ENCODE measurements at places on chromosomes 3 and 15.

GRCh38 chr15:66046751-66047150 is 177.5 kb downstream of the RAB11A start:
- DNase-seq, result no peak

GRCh38 chr3:82259994-82260393 is 498.5 kb upstream of the GBE1 start:
- no peak for DNase-seq

DNA sequence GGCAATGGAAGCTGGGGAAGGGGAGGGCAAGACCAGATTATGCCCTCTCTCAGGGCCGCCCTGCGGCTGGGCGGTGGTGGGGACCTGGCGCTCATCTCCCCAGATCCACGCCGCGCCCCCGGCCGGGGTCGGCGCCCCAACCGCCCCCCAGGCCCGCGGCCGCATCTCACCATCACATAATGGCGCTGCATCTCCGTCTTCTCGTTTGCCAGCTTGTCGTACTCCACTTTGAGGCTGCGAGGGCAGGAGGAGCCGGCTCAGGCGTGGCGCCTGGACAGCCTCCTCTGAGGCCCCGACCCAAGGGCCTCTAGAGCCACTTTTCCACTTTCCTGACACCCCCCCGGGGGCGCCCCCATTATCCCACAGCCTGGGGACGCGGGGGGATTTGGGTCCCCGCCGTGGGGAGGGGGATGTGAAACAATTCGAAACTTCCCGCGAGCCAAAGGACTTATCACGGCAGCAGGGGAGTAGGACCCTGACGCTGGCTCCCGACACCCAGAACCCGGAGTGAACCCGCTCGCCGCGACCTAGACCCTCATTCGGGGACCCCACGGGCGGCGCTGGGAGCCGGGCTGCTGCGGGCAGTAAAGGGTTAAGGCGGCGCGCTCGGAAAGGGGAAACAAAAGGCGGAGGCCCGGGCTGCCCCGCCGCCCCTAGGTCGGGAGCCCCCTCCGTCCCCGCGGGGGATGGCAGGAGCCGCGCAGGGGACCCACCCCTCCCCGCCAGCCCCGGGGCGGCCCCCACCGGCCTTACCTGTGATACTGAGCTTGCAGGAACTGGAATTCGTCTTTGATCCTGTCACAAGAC is 2.1 kb downstream of the TLE3 start:
- DNase-seq, result no peak

DNA sequence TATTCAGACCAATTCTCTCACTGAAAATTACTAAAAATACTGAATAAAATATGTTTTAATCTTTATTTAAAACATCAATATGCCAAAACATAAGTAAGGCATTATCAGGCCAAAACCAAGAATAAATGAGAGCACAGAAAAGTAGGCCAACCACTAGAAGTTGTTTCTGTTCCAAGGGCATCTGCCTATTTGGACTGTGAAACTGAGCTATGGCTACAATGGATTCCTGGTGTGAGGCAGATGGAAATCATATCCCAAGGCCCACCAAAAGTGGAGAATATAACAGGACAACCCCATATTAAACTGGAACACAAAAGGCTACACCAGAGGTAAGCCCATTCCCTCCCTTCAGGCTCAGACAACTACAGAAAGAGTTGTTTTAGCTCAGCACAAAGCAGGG is 302.8 kb upstream of the IL12A start:
- DNase-seq, result no peak

DNA sequence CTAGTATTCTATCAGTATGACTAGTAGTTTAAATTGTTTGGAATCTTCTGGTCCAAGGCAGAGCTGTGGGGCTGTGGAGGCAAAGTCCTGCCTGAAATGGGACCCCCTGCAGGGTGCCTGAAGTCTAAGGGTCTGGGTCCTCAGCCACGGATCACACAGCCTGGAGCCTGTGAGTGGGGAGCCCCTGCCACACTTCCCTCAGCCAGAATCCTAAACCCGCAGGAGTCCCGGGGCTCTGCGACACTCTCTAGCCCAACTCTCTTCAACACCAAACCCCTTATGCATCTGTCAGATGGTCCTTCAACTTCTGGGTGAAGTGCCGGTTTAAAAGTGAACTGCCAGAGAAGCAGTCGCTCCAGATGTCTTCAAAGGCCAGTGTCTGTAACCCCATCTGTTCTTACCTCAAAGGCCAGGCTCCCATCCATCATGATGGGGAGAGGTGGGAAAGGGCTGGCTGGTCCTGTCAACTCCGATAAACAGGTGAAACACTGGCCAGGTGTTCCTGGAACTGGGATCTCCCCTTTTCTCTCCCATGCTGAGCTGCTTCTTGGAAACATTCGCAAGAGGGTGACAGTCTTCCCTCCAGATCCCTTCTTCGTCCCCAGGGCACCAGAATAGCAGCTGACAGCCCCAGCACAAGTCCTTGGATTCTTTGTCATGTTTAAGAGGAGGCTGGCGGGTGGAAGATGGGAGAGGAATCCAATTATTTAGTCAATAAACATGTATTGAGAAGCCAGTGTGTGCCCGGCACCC is 45.6 kb downstream of the CPN2 start:
- DNase-seq, result no peak

GRCh38 chr3:100993309-100993708 is at the start of gene ABI3BP:
Gene ABI3BP (minus strand): TSS chr3:100993421. CDS start chr3:100993384, 37 bp downstream.
- no peak for DNase-seq

All from activated effector memory CD4-positive, alpha-beta T cell treated with Interleukin-2 at 50 U/mL for 16 hours (primary cell).